Stimulated activated naive CD4-positive, alpha-beta T cell (primary cell): ENCODE measurements at places on chromosomes 5 and 9.

GRCh38 chr5:93296338-93296737 lies 284.7 kb downstream of the NR2F1-AS1 start:
- DNase-seq, result no peak

GRCh38 chr9:32954642-32955041 lies 46.8 kb downstream of the APTX start:
- DNase-seq, result no peak

DNA sequence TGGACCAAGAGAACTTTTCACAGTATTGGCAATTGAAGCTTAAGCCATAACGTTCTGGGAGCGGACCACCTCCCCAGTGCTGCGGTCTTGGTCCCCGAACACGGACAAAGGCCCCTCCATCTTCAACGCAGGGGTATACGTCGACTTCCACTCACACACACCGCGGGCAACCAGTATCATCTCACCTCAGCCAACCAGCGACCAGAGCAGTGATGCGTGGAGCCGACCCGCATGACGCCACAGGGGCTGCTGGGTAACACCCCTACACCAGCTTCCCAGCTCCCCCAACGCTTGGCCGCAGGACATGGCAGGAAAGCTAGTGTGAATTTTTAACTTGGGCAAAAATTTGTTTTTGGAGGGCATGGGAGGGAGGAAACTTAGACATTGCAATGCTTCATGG lies 77.3 kb upstream of the PLCXD3 start:
- DNase-seq, result no peak

GRCh38 chr5:1374679-1375055 lies 29.8 kb upstream of the CLPTM1L start:
- DNase-seq, result no peak

DNA sequence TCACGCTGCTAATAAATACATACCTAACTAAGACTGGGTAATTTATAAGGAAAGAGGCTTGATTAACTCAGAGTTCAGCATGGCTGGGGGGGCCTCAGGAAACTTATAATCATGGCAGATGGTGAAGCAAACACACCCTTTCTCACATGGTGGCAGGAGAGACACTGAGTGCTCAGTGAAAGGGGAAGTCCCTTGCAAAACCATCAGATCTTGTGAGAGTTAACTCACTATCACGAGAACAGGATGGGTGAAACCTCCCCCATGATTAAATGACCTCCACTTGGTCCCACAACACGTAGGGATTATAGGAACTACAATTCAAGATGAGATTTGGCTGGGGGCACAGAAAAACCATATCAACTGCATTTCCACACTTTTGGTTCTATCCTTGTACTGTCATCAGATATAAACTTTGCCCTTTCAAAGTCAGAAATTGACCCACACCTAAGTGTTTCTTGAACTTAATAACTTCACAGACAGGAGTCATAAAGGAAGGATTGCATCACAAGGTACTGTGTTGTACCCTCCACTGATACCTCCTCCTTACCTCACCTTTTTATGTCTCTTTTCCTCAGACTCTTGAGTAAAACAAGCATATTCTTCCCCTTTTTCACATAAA lies 319.1 kb upstream of the PIK3R1 start:
- DNase-seq, result no peak

DNA sequence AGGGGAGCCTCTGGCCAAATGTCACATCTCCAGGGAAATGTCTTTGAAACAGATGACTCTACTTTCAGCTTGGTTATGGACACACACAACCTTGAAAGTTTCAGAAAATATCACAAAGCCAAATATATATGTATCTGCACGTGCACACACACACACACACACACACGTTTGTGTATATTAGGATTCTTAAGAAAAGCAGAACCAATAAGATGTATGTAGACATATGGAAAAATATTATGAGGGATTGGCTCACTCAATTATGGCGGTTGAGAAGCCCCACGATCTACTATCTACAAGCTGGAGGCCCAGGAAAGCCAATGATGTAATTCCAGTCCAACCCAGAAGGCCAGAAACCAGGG lies 194.9 kb downstream of the PALM2AKAP2 start:
- DNase-seq, result no peak

- no peak for DNase-seq
Measured at GRCh38 chr9:136821826-136822544, 14.2 kb downstream of the RABL6 start.

DNA sequence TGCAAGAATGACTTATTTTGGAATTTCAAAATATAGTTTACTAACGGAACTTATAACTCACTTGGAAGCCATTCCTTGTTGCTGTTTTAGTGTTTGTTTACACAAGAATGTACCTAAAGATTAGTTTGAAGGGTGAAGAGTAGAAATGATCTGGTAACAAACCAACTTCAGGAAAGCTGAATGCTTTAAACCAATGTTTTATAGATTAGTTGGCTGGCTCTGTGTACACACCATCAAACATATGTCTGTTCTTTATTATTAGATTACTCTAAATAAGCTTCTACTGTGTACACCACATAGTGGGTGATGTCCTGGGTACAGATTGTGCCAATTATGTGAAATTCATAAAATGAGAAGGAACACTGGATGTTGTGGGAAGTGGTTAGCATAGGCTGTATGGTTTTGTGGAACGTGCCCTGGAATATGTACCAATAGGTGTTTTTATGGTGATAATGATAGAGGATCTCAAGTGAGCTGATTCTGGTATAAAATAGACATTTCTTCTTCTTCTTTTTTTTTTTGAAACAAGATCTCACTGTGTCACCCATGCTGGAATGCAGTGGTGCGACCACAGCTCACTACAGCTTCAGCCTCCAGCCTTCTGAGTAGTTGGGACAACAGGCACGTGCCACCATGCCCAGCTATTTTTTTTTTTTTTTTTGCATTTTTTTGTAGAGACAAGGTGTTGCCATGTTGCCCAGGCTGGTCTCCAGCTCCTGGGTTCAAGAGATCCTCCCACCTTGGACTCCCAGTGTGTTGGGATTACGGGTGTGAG lies 109.3 kb upstream of the DHFR start:
- no peak for DNase-seq
